Uterus (tissue), 4 donors: ENCODE measurements at places on chromosomes 4 and X. TPM values are rescaled to one million over a fixed set of nuclear protein-coding genes. Genes with fewer than 3 reads are reported as not detected.
A peak's percentile ranks its signal among the peaks of the same experiment; 100 is the strongest.

GRCh38 chr4:73707918-73708577 is 32.3 kb upstream of the CXCL8 start:
- DNase-seq, result peak; percentile 70

- DNase-seq, result no peak
Measured at GRCh38 chr4:158758142-158758541, 10.7 kb upstream of the FNIP2 start.

- no peak for DNase-seq
Measured at GRCh38 chrX:103248553-103248952, 6.4 kb downstream of the TCEAL8 start.

DNA sequence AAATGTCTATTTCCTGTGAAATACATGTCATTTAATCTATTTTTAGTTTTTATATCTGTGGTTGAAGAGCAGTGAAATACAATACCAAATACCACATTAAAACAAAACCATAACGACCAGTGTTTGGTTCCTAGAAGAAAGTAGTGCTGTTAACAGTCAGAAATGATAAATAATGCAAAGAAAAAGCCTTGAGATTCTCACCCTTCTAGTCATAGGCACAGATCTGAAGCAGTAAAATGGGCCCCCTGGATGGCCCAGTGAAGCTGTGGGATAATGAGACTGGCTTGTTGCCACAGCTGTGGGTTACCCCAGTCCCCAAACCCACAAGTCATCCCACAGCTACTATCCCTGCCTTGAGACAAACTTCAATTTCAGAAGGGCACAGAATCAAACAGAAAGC is 137.3 kb upstream of the RPL34 start:
- no peak for DNase-seq

GRCh38 chrX:11135564-11136185 is 24.5 kb downstream of the HCCS start:
- no peak for DNase-seq

GRCh38 chrX:83504721-83505479 is 3.2 kb upstream of the POU3F4 start:
- DNase-seq, result no peak

DNA sequence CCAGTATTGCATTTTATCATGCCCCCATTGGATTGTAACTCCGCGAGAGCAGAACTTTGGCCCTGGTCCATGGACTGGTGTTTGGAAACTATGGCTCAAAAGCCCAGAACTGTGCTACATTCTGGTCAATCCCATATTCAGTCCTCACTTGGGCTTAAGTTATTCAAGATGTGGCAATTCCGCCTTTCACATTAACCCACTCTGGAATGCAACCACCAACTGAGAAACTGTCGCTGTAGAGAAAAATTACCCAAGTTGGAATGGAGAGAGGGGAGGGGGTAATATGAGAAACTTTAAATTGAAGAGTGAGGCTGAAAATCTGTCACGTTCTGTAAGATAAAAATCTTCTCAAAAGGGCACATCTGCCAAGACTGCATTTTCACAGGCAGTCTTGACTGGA is 189.6 kb upstream of the NHS start:
- no peak for DNase-seq

DNA sequence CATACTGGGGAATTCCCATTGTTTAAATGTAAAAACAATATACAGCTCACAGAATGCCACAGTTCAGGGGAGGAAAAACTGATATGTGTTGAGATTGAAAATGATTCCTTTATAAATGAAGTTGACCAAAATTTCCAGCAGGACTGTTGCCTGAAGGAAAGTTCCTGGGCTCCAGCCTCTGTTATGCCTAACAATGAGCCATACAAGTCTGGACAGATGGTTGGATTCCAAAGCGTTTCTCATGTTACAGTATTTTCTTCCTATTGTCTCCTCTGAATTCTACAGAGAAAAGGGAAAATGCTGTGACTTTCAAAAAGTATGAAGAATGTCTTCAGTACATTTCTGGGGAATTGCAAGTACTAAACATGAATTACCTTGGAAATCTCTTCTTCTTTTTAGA is 73.3 kb downstream of the ALPK1 start:
- no peak for DNase-seq

- DNase-seq, result no peak
Measured at GRCh38 chrX:41351923-41352322, 18.0 kb downstream of the DDX3X start.

GRCh38 chr4:78971326-78971725 is 32.1 kb upstream of the PAQR3 start:
- peak; percentile 59 for DNase-seq

- no peak for DNase-seq
Measured at GRCh38 chrX:20181598-20182329, 40.1 kb upstream of the EIF1AX start.

GRCh38 chr4:108003982-108004515 is 14.4 kb downstream of the HADH start:
- no peak for DNase-seq

GRCh38 chr4:123937581-123937980 is 541.0 kb downstream of the SPRY1 start:
- DNase-seq, result no peak

DNA sequence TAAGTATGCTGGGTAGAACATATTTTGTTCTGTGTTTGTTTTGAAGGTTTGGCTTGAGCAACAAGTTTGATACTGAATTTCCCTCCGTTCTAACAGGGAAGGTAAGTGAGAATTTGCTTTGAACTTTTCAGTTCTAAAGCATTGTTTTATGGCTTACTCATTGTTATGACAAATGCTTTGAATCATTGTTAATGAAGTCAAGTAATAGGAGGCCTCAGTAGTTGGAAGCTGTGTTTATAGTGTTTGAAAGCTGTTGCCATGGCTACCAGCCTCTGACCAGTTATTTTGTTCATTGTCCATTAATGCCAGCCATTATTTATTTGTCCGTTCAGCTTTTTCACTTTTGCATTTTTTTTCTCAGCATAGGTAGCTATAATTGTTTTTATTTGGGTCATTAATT is 14.4 kb downstream of the CHIC1 start:
- DNase-seq, result no peak

DNA sequence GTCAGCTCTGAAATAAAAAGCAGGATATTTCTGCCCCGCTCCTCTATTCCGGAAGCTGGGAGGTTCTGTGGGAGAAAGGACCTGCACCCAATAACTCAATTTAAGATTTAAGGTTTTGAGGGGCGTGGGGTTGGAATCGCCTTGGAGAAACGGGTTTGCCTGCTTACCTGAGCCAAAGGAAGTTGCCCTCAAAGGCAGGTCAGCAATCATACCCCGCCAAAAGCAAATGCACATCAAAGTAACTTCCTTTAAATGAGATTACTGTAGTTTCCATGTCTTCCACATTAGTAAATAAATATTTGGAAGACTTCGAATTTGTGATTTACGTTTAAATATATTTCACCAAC is 978 bp upstream of the HS3ST1 start:
- no peak for DNase-seq

GRCh38 chr4:152956650-152957436 is 20.7 kb downstream of the FHDC1 start:
- no peak for DNase-seq

- DNase-seq, result no peak
Measured at GRCh38 chr4:91092398-91092980, 965.3 kb downstream of the CCSER1 start.

Gene GAB3
- total RNA-seq, result 2.9 TPM

Gene ZNF630
- 4.7 TPM for total RNA-seq

Gene PRMT9
- total RNA-seq, result 16.3 TPM

Gene SMARCA1
- total RNA-seq, result 114 TPM

Gene FRMPD4
- 0.06 TPM for total RNA-seq

Gene HPSE
- total RNA-seq, result 1.3 TPM

Gene CORIN
- total RNA-seq, result 4.8 TPM

Gene FAM9B
- 1.7 TPM for total RNA-seq

Gene TMSB15C
- total RNA-seq, result 10.8 TPM

Gene NKX3-2
- total RNA-seq, result 1.2 TPM
